ENCODE measurements at places on chromosomes 1 and 21.

DNA sequence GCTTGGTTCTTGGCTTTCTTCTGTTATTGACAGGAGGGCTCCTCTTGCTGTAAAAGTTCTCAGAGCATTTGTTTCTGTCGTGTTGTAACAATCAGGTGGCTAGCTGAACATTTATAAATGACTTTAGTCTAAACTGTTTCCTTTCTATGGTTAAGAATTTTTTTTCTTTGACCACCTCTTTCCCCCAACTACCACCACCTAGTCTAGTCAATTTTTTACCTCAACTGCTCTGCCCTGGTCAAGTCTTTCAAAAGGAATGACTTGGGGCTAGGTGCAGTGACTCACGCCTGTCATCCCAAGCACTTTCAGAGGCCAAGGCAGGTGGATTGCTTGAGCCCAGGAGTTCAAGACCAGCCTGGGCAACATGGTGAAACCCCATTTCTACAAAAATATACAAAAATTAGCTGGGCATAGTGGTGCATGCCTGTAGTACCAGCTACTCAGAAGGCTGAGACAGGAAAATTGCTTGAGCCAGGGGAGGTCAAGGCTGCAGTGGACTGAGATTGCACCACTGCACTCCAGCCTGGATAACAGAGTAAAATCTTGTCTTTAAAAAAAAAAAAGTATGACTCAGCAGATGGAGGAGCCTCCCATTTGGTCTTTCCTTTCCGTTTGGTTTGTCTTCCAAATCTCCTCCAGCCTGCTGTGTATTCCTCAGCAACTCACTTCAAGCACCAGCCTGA lies 40.7 kb downstream of the MAP3K21 start:
- DNase-seq = no peak

DNA sequence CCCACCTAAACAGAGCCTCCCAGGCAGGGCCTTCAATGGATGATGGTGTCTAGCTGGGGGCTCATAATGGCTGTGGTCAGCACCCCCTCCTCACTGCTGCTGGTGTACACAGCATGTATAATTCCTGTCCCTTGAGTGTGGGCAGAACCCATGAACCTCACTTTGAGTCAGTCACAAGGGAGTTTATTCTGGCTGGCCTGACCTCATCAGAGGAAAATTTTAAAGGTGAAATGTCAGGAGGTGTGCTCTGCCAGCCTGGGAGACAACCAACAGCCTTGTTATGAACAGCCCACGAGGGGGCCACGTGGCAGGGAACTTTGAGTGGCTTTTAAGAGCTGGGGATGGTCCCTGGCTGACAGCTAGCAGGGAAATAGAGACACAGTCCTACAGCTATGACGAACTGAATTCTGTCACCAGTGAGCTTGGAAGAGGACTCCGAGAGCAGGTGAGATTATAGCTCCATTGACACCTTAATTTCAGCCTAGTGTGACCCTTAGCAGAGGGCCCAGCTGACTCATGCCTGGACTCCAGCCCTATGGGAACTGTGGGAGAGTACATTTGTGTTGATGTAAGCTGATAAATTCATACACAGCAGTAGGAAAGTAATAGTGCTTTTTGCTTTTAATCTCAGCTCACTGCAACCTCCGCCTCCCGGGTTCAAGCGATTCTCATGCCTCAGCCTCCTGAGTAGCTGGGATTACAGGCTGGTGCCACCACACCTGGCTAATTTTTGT lies 73.5 kb upstream of the RUNX3 start:
- no peak for DNase-seq

- DNase-seq = no peak
These were observed 26.3 kb upstream of the TINAGL1 start for GRCh38 chr1:31549809-31550620.

DNA sequence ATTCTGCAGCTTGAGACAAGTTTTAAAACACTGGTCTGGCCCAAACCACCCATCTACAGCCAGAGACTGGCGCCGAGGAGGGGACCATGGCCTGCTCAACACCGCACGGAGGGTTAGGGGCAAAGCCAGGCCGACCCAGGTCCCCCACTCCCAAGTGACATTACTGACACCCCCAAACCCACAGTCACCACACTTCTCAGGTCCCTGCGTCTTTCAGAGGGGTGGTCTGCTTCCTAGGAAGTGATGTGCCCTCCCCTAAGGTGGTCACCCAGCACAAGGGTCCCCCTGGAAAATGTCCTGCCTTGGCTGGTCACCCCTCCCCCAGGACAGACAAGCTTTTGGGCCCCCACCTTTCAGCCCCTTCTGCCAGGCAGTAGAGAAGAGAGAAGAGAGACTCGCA lies 20.8 kb upstream of the EPHA2 start:
- no peak for DNase-seq

DNA sequence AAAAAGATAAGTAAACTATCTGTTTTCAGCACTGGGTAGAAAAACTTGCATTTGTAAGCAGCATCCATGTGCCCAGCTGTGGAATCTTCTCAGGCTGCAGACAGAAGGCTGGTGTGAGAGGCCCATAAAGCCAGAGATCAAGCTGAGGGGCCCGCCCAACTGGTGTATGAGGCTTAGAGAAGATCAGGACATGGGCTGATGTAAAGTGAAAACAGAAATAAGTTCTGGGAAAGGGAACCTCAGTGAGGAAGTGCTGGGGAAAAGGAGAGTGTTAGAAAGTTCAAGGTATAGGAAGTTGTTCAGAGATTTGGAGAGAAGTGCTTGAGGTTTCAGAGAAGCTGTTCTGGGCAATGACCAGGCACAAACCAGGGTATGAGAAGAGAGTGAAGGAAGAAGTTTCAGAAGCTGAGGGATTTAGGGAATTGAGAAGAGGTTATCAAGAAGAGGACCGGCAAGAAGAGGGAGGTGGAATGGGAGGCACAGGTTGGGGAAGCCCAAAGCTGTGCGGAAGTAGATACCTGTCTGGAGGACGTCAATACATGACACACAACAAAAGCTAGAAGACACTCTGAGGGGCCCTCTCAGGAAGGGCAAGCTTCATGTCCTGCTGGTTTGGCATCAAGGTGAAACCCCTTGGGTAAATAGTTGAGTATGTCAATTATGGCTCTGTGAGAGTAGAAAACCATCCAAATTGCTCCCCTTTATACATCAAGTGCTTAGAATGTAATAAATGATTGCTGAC lies 2.7 kb upstream of the CD5L start:
- DNase-seq = no peak

DNA sequence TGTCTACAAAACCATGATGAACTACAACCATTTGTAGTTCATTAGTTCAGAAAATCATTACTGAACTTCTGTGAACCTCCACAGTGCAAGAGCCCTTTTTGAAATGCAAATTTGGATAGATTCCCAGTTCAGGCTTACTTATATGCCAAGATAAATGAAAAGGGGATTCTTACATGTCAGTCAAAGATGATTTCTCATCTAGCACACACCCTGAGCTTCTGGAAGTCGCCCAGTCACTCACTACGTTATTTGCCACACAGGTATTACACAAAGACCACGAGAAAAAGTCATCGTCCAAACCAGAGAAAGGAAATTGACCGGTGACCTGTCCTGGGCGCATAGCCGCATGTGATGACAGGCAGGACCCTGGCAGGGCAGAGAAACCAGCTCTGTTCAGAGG lies 41.8 kb downstream of the ETS2 start:
- no peak for DNase-seq

All from activated T-cell treated with anti-CD3 and anti-CD28 coated beads for 1 hour (primary cell).